Gastroesophageal sphincter (tissue), 4 donors: ENCODE measurements at places on chromosomes 2 and 18.

GRCh38 chr2:199458009-199458805 is 468 bp upstream of the SATB2 start:
- ATAC-seq = no peak
- H3K4me3 ChIP-seq = peak overlapping the region; percentile 72
- H3K27ac ChIP-seq = peak overlapping the region; percentile 81
- H3K36me3 ChIP-seq = no peaks in the 10 kb centered on the region
- H3K4me1 ChIP-seq = peaks cover 34% of the 10 kb centered on the region
- H3K27me3 ChIP-seq = peaks cover 83% of the 10 kb centered on the region

DNA sequence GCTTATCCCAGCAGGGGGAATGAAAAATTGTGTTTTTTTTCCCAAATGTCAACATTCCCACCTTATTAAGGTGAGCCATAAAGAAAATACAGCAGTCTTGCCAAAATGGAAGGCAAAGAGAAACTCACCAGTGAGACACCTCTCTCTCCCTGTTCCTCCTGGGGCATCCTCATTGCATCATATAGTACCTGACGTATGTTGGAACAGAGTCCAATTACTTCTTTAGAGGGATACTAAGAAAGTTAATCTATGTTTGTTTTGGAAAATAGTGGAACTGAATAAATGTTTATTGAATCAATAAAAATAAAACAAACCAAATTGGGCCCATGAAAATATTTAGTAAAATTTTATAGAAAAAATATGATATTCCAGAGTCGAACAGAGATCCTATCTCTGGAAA is 700.4 kb downstream of the LRRTM4 start:
- no peak overlapping the region for H3K4me3 ChIP-seq
- ATAC-seq = no peak
- no peaks in the 10 kb centered on the region for H3K4me1 ChIP-seq
- H3K27me3 ChIP-seq = no peaks in the 10 kb centered on the region
- H3K27ac ChIP-seq = no peak overlapping the region

DNA sequence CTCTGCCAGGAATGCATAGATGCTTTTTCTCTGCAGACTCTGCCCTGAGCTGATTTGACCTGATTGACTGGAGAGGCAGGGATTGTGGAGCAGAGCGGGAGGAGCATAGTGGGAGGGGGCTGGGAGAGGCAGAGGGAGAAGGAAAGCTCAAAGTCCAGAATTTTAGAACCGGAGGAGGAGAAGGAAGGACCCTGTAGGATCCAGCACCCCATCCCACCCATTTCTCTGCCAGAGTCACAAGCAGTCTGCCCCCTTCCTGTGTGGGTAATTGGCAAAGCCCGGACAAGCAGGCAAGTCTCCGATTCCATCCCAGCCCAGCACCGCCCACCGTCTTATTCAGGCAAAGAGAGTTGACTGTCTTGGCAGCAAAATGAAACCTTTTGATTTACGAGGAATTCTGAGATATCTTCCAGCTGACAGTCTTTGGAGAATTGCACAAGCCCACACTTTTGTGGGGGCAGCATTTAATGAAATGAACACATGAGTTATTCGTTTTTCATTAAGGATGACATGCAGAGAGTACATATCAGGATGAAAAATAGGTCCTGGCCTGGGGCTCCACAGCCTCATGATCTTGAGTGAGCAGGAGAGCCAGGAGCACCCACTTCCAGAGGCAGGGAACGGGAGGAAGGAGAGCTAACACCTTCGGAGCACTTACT is 103.1 kb downstream of the MCFD2 start:
- peaks cover 66% of the 10 kb centered on the region for H3K4me1 ChIP-seq
- no peaks in the 10 kb centered on the region for H3K36me3 ChIP-seq
- peak overlapping the region; percentile 89 for H3K27ac ChIP-seq
- ATAC-seq = peak; percentile 75

GRCh38 chr2:112301171-112301584 is 25.8 kb downstream of the ZC3H6 start:
- ATAC-seq = no peak
- H3K4me3 ChIP-seq = no peak overlapping the region
- H3K4me1 ChIP-seq = no peaks in the 10 kb centered on the region
- H3K27ac ChIP-seq = no peak overlapping the region
- H3K36me3 ChIP-seq = peaks cover 27% of the 10 kb centered on the region
- H3K27me3 ChIP-seq = no peaks in the 10 kb centered on the region

GRCh38 chr2:38168710-38169480 is 92.9 kb upstream of the CYP1B1 start:
- no peak for ATAC-seq
- H3K4me1 ChIP-seq = no peaks in the 10 kb centered on the region
- H3K36me3 ChIP-seq = no peaks in the 10 kb centered on the region
- no peaks in the 10 kb centered on the region for H3K27me3 ChIP-seq
- peak overlapping the region; percentile 68 for H3K27ac ChIP-seq
- H3K4me3 ChIP-seq = no peak overlapping the region

GRCh38 chr18:13436576-13436975 is 218.0 kb downstream of the LDLRAD4 start:
- H3K4me1 ChIP-seq = peaks cover 54% of the 10 kb centered on the region
- no peak for ATAC-seq
- no peak overlapping the region for H3K4me3 ChIP-seq
- H3K27ac ChIP-seq = peak overlapping the region; percentile 58

GRCh38 chr2:107553539-107553938 is 273.2 kb upstream of the RGPD4 start:
- ATAC-seq = no peak
- H3K4me1 ChIP-seq = no peaks in the 10 kb centered on the region
- no peaks in the 10 kb centered on the region for H3K36me3 ChIP-seq
- no peak overlapping the region for H3K4me3 ChIP-seq

DNA sequence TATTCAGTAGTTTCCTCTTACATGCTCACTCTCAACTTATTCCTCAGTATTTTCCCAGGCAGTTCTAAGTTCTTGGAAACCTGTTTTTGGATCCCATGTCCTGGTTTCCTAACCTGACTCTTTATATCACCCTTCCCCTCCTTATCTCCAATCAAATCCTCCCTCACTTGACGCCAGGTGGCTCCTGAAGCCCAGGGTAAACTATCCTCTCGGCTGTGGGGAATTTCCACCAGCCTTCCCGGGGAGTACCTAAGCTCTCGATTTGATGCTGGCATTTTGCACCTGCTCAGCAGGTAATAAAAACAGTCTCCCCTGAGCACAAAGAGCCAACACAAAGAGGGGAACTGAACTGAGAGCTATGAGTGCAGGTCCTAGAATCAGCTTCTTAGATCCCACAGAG is 538.0 kb downstream of the SLC4A3 start:
- H3K27me3 ChIP-seq = no peaks in the 10 kb centered on the region
- H3K27ac ChIP-seq = no peak overlapping the region
- no peak overlapping the region for H3K4me3 ChIP-seq
- no peaks in the 10 kb centered on the region for H3K36me3 ChIP-seq

GRCh38 chr2:10537522-10538199 is 89.5 kb upstream of the ODC1 start:
- no peak overlapping the region for H3K4me3 ChIP-seq
- no peak overlapping the region for H3K27ac ChIP-seq
- H3K27me3 ChIP-seq = no peaks in the 10 kb centered on the region
- no peaks in the 10 kb centered on the region for H3K36me3 ChIP-seq
- no peaks in the 10 kb centered on the region for H3K4me1 ChIP-seq

- no peak overlapping the region for H3K4me3 ChIP-seq
- no peak for ATAC-seq
- H3K27ac ChIP-seq = no peak overlapping the region
- H3K36me3 ChIP-seq = no peaks in the 10 kb centered on the region
- H3K4me1 ChIP-seq = peaks cover 7% of the 10 kb centered on the region
Observed at GRCh38 chr2:74915743-74916142, 42.7 kb upstream of the POLE4 start.

DNA sequence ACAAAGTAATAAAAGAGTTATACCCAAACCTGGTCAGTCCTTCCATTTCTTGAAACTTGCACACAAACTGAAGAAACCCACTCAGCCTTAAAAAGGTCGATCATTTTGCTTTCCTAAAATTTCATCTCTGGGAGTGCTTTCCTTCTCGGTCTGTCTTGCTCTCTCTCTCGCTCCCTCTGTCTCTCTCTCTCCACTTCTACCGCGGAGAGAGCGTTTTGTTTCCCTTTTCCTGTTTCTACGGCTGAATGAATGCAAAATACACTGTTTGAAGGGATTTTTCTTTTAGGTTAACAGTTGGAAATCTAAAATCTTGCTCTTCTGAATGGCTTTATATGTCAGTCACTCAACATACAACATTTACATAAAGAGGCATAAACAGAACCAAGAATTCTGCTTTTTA is 424.2 kb downstream of the TGIF1 start:
- no peaks in the 10 kb centered on the region for H3K36me3 ChIP-seq
- no peaks in the 10 kb centered on the region for H3K4me1 ChIP-seq
- no peak overlapping the region for H3K27ac ChIP-seq
- no peak for ATAC-seq
- H3K27me3 ChIP-seq = peaks cover 29% of the 10 kb centered on the region

GRCh38 chr18:39297225-39297624 is 1731.6 kb upstream of the CELF4 start:
- no peaks in the 10 kb centered on the region for H3K36me3 ChIP-seq
- H3K4me1 ChIP-seq = no peaks in the 10 kb centered on the region
- no peaks in the 10 kb centered on the region for H3K27me3 ChIP-seq
- no peak overlapping the region for H3K4me3 ChIP-seq
- ATAC-seq = no peak

- no peak overlapping the region for H3K4me3 ChIP-seq
- H3K27ac ChIP-seq = no peak overlapping the region
- ATAC-seq = no peak
- peaks cover 94% of the 10 kb centered on the region for H3K36me3 ChIP-seq
- H3K27me3 ChIP-seq = no peaks in the 10 kb centered on the region
Observed at GRCh38 chr18:681985-682384, 24.5 kb downstream of the TYMS start.

DNA sequence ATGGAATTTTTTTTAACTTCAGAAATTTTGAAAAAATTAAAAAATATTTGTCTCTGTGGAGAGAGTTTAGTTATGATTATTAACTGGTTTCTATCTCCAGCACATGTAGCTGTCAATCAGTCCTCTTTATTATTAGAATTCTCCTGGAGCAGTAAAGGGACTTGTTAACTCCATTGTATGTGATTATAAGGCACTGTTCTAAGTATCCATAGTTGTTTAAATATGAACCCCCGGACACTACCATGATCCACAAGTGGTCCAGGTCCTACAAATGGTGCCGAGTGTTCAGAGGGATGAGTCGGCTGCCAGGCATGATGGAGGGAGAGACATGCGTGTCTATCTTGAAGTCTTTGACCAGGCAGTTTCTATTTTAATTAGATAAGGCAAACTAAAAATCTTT is 492 bp downstream of the CHRNA1 start:
- no peak for ATAC-seq
- H3K27ac ChIP-seq = no peak overlapping the region
- H3K4me3 ChIP-seq = no peak overlapping the region
- H3K27me3 ChIP-seq = no peaks in the 10 kb centered on the region
- H3K36me3 ChIP-seq = no peaks in the 10 kb centered on the region

DNA sequence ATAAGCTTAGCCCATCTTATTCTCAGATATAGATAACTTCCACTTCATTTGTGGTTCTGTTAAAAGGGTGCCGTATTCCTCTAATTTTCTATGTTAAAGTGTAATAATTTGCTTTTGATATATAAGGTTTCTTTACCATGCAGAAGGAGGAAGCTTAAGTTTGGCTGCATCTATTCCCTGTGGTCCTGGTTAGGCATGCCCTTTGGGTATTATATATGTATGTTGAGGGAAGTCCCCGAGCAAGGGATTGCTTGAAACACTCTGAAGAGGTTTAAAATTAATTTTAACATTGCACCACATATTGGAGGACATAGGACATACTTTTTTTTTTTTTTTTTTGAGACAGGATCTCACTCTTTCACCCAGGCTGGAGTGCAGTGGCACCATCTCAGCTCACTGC is 16.9 kb upstream of the MYO1B start:
- no peak for ATAC-seq
- H3K36me3 ChIP-seq = no peaks in the 10 kb centered on the region
- H3K27me3 ChIP-seq = no peaks in the 10 kb centered on the region
- no peak overlapping the region for H3K27ac ChIP-seq
- H3K4me1 ChIP-seq = peaks cover 13% of the 10 kb centered on the region
- H3K4me3 ChIP-seq = no peak overlapping the region

- H3K4me3 ChIP-seq = no peak overlapping the region
- no peaks in the 10 kb centered on the region for H3K36me3 ChIP-seq
- H3K27me3 ChIP-seq = no peaks in the 10 kb centered on the region
- no peaks in the 10 kb centered on the region for H3K4me1 ChIP-seq
Observed at GRCh38 chr18:62024983-62025382, 132.2 kb upstream of the RNF152 start.

DNA sequence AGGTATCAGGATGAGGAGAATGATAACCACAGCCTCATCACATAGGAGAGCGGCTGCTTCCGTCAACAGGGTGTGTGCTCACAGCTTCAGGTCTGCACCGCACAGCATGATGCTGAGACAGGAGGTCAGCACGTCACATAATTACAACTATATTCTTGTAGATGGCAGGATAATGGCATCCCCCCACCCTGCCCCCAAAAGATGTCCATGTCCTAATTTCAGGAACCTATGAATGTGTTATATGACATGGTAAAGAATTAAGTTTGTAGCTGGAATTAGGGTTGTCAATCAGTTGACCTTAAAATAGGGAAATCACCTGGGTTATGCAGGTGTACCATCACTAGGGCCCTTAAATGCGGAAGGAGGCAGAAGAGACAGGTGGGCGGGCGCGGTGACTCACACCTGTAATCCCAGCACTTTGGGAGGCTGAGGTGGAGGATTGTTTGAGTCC is 73.9 kb downstream of the ARL4C start:
- H3K4me1 ChIP-seq = no peaks in the 10 kb centered on the region
- no peak overlapping the region for H3K4me3 ChIP-seq
- no peaks in the 10 kb centered on the region for H3K36me3 ChIP-seq
- ATAC-seq = no peak
- H3K27me3 ChIP-seq = no peaks in the 10 kb centered on the region

- ATAC-seq = no peak
- no peak overlapping the region for H3K27ac ChIP-seq
- H3K4me1 ChIP-seq = no peaks in the 10 kb centered on the region
- no peaks in the 10 kb centered on the region for H3K36me3 ChIP-seq
- H3K27me3 ChIP-seq = no peaks in the 10 kb centered on the region
Observed at GRCh38 chr2:1973636-1974035, 229.3 kb upstream of the PXDN start.

DNA sequence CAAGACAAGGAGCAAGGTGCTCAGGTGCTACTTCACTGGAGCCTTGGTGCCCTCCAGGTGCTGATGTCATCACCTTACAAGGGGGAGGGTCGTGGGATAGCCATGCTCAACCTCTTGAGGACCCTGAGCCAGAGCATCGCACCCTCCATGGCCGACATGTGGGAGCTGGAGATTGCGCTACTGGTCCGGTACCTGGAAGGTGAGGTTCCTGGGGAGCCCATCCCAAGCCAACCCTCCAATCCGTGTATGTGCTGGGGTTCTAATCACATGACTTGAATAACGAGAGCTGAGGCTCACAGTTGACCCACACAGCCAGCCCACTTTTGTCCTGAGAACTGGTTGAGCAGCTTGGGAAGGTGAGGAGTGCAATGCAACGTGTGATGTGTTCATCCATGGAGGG is 25.9 kb downstream of the MROH2A start:
- H3K27ac ChIP-seq = no peak overlapping the region
- ATAC-seq = no peak
- H3K27me3 ChIP-seq = peaks cover 30% of the 10 kb centered on the region
- no peaks in the 10 kb centered on the region for H3K36me3 ChIP-seq
- no peak overlapping the region for H3K4me3 ChIP-seq

- H3K4me3 ChIP-seq = no peak overlapping the region
- peaks cover 18% of the 10 kb centered on the region for H3K4me1 ChIP-seq
- no peak for ATAC-seq
- no peaks in the 10 kb centered on the region for H3K27me3 ChIP-seq
- no peak overlapping the region for H3K27ac ChIP-seq
Observed at GRCh38 chr18:21085579-21086166, 25.9 kb downstream of the ROCK1 start.

- peaks cover 41% of the 10 kb centered on the region for H3K4me1 ChIP-seq
- no peaks in the 10 kb centered on the region for H3K36me3 ChIP-seq
- peak; percentile 46 for ATAC-seq
- peak overlapping the region; percentile 57 for H3K27ac ChIP-seq
- H3K27me3 ChIP-seq = no peaks in the 10 kb centered on the region
Observed at GRCh38 chr2:174827371-174828369, 63.4 kb upstream of the CHRNA1 start.
